ENCODE measurements at places on chromosomes 11 and 22.

DNA sequence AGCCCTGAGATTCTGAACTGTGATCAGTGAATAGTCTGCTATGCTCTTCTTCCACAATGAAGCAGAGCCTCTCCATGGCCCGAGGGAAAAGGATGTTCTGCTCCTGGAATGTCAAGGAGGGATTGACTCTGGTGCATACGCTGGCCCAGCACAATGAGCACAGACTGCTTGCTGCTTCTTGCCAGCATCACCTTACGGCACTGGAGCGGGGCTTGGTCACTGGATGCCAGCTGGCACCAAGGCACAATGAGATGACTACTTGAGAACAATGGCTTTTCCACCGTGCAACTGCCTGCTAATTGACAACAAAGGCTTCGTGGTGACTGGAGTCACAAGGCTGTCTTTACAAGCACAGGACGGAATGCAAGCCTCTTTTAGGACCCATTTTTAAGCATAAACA lies 139.2 kb downstream of the DSCAML1 start:
- no peak for DNase-seq

DNA sequence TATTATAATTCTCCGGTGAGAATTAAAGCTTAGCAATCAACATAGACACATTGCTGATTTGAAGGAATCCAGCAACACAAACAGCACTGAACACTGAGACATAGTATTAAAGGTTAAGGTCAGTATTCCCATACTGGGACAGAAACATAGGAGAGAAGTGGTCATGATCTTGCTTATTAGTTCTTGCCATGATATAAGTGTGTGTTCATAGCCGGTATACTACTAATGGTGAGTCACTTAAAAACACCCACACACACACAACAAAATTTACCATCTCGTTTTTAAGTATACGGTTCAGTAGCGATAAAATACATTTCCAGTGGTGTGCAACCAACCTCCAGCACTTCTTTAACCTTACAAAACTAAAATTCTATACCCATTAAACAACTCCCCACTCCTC lies 96.3 kb downstream of the C11orf65 start:
- DNase-seq: no peak

- no peak for DNase-seq
Observed at GRCh38 chr11:79857377-79858214, 416.8 kb upstream of the TENM4 start.

DNA sequence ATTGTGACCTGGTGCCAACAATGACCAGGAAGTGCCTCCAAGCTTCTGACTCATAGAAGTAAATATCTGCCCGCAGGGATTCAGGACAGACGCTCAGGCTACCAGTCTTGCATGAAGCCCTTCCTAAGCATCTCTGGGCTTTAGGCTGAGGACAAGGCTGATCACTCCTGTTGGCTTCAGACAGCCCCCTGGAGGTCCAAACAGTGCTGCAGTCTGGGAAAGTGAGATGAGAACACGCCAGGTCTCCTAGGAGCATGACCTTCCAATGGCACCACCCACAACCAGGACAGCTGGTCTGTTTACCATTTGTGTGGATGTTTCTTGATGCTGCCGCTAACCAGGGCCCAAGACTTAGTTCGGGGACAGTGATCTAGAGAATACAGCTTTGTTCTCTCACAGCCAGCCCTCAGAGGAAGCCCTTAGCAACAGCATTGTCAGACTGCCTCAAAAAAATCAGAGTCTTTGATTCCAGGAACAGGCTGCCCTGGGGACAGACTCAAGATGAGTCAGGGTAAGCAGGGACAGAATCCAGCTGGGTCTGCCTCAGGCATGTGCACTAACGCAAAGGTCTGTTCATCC lies 111.2 kb downstream of the ZNF280B start:
- DNase-seq: no peak

DNA sequence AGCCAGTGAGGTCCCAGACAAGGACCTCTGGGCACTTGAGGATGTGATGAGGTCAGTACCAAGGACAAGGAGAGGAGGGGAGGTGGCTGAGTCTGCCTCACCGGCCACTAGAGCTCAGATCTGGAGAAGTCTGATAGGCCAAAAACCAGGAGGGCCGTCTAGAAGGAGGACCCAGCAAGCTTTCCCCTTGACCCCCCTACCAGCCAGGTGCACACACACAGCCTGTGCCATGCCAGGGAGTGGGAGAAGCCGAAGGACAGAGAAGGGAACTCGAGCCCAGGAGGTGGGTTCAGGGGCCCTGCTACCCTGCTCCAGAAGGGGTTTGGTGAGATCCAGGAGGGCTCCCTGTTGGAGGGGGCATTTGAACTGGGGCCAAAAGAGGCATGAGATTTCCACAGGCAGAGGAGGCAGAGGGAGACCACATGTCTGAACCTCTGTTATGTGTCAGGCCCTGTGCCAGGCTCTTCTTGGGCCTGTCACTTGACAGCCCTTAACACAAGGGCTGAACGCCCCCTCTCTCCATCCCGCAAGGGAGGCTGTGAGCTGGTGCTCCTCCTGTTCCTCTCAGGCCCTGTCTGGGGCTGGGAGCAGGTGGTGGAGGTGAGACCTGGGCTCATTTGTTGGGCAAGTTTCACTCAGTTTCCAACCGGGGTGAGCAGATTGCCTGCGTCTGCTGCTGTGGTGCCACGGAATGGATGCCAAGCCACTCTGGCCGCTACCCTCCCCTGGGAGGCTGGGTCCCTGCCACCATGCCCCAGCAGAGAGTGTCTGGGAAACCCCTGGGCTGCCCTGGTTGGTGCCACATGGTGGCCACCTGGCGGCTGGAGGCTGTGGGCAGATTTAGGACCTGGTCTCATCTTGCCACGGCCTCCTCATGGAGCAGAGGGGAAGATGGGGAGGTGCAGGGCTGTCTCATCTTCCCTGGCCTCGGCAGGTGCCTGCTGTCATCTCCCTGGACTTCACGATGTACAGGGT lies 65.2 kb downstream of the MPPED1 start:
- DNase-seq: no peak

DNA sequence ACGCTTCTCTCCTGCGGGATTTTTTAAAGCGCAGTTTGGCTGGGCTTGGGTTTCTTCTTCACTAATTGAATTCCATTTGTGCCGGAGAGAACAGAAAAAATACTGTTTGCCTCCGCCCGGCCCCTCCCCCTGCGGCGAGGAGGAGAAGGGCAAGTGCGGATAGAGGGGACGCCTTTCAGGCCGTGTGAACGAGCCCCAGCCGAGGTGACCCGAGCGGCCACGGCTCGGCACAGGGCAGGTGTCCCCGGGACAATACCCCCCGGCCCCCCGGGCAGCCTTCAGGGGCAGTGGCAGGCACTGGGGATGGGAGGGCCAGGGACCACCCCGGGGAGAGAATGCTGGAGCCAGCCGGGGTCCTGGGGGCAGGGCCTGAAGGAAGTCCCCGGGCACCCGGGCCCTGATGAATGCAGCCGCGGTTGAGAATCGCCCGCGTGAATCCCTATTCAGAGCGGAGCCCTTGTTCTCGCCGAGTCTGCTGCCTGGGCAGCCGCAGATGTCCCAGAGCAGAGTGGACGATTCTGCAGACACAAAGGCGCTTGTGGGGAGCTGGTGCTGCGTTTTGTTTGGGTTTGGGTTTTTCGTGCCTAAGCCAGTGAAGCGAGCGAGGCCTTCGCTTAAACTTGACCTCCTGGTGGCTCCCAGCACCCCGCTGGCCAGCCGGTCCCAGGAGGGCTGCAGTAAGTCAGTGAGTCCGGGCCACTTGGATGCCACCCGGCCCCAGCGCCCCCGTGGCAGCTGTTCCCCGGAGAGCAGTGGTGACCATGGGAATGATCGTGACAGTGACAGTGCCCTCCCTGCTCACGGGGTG lies 96.0 kb downstream of the WNT7B start:
- DNase-seq: no peak

DNA sequence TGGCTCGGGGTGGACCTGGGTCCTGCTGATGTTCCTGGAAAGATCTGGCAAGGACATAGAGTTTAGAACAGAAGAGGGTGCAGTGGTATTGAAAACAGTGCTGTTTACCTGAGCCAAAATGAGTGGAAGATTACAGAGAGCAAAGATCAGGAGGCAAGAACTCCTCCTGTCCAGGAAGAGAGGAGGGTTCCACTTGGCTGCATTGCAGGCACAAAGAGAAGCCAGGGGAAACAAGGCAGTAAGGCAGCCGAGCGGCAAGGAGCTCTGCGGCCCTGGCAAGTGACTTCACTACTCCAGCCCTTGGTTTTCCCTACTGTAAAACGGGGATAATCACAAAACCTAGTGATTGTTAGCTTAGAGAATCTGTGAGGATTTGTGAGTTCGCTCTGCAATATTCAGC lies 3.7 kb upstream of the PACSIN2 start:
- no peak for DNase-seq

DNA sequence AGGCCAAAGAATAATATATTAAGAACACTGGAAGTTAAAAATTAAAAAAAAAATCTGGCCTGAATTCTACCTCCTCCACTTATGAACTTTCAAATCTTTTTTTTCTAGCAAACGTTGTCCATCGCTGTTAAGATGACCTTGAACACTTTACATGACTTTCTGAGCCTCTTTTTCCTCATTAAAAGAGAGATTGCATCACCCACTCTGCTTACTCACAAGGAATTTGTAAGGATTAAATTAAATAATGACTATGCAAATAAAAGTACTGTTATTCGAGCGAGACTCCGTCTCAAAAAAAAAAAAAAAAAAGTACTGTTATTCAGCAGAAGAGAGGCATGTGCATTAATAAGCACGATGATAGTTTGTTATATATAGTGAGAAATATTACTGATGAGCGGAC lies 285.1 kb upstream of the CCDC90B start:
- no peak for DNase-seq

DNA sequence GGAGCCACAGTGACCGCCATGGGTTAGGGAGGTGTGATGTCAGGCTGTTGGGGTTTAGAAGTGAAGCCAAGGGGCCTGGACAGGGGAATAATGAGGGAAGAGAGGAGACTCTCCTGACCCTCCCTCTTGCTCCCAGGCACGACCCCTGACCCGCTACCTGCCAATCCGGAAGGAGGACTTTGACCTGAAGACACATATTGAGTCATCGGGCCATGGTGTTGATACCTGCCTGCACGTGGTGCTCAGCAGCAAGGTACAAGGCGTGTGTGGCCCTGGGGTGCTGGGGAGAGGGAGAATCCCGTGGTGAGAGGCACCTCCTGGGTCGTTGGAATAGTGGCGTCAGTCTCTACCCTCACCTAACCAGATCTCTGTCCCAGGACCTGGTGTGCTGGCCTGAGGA lies 29.5 kb downstream of the TREH start:
- no peak for DNase-seq

DNA sequence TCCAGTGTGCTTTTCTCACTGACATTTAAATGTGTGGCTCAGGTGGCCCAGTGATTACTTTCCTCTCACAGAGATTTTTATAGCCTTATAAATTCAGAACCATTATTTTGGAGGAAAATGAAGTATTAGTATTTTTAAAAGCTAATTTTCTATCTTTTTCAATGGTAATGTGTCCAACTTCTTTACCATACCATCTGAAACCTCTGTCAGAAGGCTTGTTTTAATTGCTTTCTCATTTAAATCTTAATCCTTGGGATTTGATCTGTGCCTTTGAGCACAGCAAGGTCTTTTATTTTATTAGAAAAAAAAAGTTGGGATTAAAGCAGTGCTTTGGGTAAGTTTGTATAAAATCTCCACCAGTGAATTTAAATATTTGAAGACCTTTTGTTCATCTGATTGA lies 452.3 kb upstream of the RAG2 start:
- no peak for DNase-seq
